GM12891 (cell line): ENCODE measurements at places on chromosomes 16 and 17.

DNA sequence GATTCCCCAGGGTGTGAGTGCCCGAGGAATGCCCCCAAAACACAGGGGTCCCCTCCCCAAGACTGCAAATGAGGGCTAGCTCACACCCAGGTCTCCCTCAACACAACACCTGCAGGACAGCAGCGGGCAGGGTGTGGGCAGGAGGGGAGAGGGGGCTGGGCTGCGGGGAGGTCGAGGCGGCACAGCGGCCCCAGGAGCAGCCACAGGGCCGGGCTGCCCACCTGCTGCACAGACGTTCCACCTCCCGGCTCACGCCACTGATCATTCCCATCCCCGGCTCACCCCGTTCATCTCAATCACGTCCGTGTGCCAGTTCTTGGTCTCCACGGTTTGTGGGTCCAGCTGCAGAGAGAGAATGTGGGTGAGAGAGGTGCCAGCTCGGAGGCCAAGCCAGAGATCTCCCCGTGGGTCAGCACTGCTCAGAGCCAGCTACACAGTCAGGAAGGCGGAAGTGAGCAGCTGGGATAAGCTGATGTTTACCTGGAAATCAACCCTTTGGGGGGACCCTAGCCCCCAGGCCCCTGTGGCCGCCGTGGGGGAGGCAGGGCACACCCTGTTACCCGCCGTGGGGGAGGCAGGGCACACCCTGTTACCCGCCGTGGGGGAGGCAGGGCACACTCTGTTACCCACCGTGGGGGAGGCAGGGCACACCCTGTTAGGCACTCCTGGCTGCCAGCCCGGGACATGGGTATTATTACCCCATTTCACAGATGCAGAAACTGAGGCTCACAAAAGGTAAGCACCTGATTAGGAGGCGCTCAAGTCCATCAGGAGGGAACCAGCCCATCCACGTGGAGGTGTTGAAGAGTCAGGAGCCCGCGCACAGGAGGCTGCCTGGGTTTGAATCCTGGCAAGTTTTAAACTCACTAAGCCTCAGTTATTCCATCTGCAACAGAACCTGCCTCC is 16.1 kb downstream of the TIMM22 start:
- DNase-seq, result no peak

DNA sequence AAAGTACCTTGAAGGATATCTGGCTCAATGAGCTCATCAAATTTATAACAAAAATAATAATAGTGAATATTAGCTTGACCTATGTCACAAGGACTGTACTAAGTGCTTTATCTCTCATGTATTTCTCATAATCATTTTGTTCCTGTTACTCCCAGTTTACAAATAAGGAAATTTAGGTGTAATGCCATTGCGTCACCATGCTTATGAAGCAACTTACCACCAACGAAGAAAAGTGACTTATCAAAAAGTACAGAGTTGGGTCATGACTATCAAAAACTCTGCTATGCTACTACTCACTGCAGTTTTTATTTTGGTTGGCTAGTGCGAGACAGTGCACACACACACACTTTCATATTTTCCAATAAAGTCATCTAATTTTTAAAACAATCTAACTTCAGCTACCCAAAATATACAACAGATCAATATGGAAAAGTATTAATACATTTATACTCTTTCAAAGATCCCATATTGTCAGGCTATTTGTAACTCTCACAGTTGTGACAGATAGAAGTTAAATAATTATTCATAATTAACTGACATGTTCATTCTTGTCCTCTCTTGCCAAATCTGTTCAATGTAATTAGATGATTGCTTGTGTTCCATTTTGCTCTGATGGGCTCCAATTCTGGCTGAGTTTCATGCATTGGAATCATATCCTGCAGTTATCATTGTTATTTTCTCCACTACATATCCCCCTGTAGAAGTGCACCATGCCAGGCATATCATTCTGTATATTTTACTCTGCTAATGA is 119.4 kb downstream of the KCNJ2 start:
- no peak for DNase-seq

DNA sequence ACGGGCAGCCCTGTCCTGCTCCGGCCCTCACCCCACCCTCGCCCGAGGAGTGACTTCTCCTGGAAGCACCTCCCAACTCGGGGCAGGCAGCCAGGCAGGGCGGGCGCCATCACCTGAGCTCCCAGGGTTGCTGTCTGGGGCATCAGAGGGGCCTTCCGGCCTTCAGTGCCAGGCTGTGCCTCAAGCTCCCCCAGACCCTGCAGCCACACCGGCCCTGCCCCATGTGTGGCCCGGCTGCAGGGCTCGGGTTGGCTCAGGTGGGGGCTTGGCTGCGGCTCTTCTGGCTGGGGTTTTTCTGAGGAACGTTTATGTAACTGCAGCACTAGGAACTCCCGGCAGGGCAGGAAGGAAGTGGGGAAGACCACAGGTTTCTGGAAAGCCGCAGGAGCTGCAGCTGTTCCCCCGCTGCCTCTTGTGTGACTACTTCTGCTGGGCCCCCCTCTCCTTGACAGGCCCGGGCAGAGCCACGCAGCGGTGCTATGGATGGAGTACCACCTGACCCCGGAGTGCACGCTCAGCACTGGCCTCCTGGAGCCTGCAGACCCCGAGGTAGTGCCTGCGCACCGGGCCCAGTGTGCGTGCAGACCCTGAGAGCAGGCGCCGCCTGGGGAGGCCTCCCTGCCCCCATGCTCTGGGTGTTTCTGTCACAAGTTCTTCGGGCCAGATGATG is 45.6 kb downstream of the PRMT7 start:
- peak; percentile 95 for DNase-seq

DNA sequence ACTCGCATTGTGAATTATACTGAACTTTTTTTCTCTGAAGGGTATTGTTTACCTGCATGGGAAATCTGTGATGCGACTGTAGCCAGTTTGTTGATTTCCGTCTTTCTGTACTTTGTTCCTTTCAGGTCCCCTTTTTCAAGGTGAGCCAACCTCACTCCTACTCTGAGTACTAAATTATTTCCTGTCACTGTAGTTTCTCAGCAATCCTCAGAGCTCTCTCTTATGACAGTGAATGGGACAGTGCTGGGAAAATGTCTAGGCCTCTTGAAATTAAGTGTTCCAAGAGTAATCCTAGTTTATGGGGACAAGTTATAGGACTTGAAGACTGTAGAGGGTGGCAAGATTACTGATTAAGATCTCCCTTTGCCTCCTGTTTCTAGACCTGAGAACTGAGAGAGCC is 167.6 kb downstream of the CNTNAP4 start:
- DNase-seq, result no peak

DNA sequence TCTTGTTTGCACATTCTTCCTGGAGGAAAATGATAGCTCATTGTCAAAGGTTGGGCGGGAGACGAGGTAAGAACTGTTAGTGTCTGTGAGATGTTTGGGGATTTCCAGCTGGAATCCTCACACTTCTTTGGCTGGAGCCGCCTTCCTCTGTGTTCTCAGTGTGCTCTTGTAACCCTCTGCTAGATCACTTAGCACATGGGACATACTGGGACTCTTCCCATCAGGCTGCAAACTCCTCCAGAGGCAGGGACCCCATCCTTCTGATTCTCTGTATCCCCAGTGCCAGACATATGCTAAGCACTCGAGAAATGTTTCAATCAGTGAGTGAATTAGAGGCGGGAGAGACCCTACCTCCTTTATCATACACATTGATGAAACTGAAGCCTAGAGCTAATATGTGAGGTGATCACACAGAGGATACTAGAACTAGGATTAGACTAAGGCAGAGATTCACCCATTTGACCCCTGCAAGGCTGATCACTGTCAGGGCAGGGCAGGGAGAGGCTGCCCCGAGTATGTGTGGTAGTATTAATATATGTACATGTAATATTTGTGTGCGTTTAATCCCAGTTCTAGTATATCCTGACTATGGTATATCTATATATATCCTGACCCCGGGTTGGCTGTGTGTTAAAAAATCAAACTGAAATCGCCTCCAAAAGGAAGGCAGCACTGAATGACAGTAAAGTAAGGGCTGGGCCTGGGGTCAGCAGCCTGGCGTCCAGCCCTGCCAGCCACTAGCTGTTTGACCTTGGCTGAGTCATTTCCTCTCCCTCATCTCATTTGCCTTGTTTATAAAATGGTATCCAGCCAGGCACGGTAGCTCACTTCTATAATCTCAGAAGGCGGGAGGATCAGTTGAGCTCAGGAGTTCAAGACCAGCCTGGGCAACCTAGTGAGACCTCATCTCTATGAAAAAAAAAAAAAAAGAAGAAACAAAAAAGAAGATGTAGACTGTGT is 75.5 kb upstream of the TBX2 start:
- no peak for DNase-seq

- no peak for DNase-seq
These were observed 11.6 kb upstream of the ICAM2 start for GRCh38 chr17:64032081-64032480.

GRCh38 chr16:17227278-17227677 is 243.5 kb downstream of the XYLT1 start:
- DNase-seq, result no peak

DNA sequence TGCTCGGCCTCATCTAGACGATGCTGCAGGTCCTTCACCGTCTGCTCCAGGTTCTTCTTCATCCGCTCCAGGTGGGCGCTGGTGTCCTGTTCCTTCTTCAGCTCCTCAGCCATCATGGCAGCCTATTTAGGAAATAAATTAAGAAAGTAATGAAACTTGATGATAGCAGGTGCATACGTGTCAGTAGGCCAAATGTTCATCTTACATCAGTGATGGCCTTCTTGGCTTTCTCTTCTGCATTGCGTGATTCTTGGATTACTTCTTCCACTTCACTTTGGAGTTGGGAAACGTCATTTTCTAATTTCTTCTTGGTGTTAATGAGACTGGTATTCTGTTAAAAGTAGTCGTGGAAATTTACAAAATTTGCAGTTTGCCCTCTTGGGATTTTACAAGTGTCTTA is 20.1 kb upstream of the MYH13 start:
- no peak for DNase-seq

DNA sequence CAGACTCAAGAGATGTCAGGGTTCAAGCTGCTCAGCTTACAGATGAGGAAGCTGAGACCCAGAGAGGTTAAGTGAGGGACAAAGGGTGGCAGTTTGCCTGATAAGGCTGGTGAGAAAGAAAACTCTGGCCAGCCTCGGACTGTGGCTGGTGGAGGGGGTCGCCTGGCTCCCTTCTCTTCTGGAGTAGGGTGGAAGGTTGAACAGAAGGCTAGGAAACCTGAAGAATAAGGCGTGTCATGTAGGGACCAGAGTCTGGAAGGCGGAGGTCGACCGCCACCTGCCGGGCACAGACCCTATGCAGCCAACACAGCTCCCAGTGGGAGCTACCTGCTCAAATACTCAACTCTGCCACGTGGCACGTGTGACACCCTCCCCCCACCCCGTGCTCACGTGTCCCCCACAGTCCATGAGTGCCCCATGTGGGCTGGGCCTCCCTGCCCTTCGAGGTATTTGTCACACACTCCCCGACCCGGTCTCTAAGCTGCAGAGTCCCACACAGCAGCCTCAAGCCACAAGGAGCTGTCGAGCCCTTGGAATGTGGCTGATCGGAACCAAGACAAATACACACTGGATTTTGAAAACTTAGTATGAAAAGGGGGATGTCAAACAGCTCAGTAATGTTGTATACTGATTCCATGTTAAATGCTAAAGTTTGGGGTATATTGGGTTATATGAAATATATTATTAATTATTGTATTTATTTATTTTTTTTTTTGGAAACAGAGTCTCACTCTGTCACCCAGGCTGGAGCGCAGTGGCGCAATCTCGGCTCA is 11.8 kb downstream of the HID1 start:
- DNase-seq, result peak; percentile 63
